NCI-H774 (cell line): ENCODE measurements at places on chromosomes 2 and 18.

DNA sequence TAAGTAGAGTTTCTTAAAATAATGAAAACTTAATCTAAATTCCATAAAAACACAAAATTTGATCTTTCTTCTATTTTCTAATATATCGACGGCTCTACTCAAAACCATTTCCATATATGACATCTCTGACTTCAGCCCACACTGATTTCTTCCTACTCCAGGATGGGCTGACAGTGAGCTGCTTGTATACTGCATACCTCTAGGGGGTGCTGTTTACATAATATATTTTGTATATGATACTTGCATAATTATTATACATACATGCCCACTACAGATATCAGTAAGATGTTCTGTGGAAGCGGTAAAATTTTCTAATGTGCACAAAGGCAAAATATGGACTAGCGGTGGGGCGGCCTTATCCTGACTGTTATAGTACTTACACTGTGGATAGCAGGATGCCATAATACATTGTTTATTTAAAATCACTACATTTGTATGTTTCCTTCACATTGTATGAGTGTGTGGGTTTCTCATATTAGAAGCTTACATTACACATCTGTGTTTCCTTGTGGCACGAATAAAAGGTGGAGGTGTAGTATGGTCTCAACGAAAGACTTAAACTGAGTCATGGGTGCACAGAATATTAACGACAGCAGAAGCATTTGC is 66.1 kb upstream of the NXPH2 start:
- DNase-seq = no peak

- DNase-seq = no peak
These were observed 107.4 kb upstream of the GLI2 start for GRCh38 chr2:120628248-120628647.

- no peak for DNase-seq
These were observed 49.2 kb upstream of the CCDC150 start for GRCh38 chr2:196590286-196590685.

- DNase-seq = no peak
These were observed 1.0 kb upstream of the AAK1 start for GRCh38 chr2:69644506-69644979.

GRCh38 chr18:34867520-34867919 is 157.4 kb downstream of the DTNA start:
- DNase-seq = no peak

DNA sequence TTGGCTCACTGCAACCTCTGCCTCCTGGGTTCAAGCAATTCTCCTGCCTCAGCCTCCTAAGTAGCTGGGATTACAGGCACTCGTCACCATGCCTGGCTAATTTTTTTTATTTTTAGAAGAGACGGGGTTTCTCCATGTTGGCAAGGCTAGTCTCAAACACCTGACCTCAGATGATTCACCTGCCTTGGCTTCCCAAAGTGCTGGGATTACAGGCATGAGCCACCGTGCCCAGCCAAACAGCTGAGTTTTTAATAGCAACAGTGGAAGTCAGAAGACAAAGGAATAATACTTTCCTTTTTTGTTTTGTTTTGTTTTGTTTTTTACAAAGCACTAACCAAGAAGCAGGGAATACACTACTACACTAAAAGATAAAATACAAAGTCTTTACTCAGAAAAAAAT is 16.9 kb downstream of the GPR75 start:
- DNase-seq = no peak

GRCh38 chr2:138572318-138572717 is 70.7 kb downstream of the SPOPL start:
- no peak for DNase-seq

DNA sequence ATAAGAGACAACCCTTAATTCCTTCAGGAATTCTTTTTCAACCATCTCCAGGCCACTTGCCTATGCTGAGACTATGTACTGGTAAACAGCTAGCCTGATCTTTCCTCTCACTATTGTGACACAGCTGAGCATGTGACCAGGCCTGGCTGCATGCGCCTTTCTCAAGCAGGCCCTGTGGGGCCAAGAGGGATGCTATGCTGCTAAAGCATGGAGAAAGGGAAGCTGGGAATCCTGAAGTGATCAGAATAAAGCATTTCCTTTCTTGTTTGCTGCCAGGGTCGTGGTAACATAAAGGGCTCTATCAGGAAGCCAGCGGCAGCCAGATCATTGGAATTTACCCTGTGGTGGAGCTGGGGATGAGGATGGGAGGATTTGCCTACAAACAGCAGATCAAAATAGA is 29.8 kb upstream of the LCLAT1 start:
- no peak for DNase-seq

GRCh38 chr2:15976354-15976753 is 36.0 kb downstream of the MYCN start:
- DNase-seq = no peak

DNA sequence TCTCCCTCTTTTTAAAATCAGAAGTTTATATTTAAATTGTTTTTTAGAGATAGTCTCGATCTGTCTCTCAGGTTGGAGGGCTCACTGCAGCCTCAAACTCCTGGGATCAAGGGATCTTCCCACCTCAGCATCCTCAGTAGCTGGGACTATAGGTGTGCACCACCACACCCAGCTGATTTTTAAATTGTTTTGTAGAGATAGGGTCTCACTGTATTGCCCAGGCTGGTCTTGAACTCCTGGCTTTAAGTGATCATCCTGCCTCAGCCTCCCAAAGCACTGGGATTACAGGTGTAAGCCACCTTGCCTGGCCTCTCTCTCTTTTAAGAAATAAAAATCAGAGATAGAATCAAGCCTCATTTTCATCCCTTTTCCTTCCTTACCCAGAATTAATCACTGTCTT is 22.1 kb downstream of the FAM171B start:
- DNase-seq = no peak

DNA sequence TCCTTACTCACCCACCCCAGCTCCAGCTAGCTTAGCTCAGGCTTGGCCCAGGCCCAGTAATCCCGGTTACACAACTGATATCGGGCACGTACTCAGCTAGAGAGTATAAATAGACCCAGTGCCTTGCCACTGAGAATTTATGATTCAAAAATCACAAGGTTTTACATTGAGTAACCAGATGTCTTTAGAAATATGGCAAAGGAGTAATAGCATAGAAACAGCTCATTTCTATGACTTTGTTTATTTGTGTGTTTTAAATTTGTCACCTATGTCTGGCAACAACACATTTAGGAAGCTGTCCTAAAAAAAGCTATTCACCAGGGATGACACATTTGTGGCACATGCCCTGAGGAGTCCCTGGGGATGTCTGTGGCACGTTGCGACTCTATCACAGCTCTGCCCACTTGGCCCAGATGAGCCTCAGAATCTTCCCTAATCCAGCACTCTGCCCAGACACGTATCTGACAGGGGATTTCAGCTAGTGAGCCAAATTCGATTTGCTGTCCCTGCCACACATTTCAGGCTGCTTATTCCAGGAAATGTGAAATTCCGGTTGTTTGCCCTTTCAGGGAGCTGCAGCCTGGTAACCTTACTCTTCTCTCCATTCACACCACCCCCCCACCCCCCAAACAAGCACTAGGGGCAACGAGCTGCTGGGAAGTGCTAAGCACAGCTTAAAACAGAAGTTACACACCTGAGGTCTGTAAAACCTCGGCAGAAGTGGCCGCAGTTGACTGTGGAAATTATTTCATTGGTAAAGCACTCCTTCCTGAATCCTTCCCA is 85.4 kb upstream of the ZCCHC2 start:
- DNase-seq = no peak

GRCh38 chr2:150572194-150572766 is 84.8 kb upstream of the RND3 start:
- DNase-seq = no peak

- no peak for DNase-seq
These were observed 51.4 kb downstream of the RAB27B start for GRCh38 chr18:54879691-54880090.

DNA sequence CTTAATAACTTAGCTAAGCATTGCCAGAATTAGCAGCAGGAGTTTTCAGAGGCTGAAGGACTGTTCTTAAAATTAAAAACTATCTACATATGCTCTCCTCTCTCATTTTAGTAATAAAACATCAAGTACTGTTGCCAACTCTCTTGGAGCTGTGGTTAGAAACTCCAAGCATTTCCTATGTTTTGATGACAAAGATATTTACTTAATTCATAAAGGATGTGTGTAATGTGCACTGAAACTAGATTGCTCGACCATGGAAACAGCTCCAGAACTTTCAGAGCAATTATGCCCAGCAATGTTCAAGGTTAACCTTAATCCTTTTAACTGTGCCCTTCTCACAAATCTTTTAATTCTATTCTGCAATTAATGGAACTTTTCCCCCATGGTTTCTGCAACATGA is 8.4 kb downstream of the GRP start:
- DNase-seq = no peak

- peak; percentile 90 for DNase-seq
These were observed 31.2 kb downstream of the KIF3C start for GRCh38 chr2:25951071-25951547.

DNA sequence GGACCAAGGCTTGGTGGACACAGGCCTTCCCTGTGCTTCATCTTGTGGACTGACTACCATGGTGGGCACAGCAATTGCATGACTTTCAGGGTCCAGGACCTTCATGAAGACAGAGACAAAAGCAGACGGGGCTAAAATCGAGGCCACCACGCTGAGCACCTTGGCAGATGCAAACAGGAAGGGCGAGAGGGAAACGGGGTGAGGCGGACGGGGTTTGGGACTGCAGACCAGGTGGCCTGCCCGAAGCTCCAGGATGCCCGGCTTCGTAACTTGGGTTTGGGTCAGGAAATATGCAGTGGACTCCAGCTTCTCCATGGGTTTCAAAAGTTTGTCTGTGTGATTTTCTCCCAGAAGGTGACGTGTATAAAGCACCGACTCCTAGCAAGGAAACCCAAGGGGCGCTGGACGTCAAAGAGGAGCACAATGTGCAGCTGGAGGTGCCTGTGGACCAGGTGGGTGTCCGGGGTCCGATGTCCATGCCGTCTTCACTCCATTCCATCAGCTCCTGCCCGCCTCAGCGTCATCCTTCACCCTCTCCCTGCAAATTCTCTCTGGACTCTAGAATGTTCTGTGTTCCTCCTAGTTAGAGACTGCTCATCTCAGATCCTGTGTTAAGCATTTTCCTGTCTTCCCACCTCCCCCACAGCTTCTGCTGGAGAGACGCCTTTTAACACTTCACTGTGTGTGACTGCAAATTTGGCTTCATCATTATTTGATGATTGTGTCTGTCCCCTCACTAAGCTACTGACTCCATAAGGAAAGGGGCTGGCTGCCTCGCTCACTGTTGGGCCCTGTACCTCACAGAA is 65.8 kb downstream of the DCDC2C start:
- DNase-seq = no peak

- no peak for DNase-seq
These were observed 2.4 kb upstream of the RNF144A start for GRCh38 chr2:6914828-6915227.

- no peak for DNase-seq
These were observed 3.6 kb upstream of the ACTG2 start for GRCh38 chr2:73889206-73889605.

DNA sequence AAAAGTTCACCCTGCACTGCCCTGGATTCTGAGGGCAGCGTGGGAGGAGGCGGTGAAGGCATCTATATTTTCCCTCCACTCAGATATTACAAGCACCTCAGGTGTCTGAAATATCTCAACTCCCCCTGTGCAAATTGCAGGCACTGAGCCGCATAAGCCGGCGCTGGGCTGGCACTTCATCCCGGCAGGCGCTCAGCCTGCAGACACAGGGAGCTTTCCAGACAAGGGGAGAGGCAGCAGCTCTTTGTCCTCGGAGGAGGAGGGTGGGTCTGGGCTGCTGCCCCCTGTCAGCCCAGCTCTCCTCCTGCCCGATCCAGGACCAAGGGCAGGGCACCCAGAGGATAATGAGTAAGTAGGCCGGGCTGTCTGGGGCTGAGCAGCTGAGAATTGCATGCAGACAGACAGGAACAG is 189.3 kb upstream of the MYT1L start:
- DNase-seq = no peak

GRCh38 chr2:108858894-108859293 is 72.3 kb downstream of the CCDC138 start:
- DNase-seq = no peak

DNA sequence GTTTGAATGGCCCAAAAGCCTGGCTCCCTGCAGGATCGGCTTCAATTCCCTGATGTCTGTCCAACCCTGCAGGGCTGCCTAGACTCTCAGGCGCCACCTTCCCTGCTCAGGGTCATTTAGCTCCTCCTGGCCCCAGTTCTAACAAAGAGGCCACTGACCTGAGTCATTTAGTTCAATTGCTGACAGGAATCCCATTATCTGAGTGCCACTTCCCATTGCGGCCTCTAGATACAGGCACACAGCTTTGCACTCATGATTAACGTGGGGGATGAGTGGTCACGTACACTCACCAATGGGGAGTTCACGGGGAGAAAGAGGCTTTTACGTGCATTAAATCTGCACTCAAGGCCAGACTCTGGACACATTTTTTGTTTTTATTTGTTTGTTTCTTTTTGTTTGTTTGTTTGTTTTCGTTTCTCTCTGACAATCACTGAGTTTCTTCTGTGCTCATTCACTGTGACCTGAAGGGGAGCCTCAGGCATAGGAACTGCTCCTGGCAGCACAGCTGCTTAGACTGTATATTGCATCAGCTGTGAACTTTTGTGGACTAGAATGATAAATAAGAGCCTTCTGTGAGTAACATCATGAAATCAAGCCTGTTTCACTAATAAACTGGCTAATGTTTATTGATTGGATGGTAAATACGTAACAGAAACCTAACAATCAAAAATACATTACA is 118.9 kb upstream of the CTNNA2 start:
- peak; percentile 72 for DNase-seq

DNA sequence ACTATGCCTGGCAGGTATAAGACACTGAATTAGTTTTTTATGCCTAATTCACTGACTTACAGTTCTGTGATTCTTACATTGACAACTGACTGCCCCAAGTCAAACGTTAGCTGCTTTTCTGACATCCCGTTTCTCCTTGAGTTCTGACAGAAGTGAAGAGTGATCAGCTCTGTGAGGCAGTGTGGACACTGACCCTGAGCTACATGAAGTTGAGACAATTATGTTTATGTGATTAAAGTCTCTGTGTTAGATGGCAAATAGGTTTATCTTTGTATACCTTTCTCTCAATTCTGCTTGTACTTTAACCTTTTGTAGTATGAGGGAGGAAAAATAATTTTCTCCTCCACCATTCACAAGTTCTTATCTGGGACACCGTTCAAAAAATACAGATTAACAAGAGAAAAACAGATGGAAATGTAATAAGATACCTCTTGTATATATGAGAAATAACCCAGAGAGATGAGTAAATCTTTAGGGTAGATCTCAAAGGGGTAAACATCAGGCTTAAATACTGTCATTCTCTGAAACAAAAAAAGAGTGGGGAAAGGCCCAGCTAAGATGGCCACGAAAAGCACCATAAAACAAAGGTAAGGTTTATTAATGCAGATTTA is 85.4 kb upstream of the B3GNT2 start:
- no peak for DNase-seq

- DNase-seq = no peak
These were observed 92.6 kb upstream of the RAB12 start for GRCh38 chr18:8516371-8517250.

GRCh38 chr2:138441916-138442315 is 59.7 kb upstream of the SPOPL start:
- DNase-seq = no peak

- no peak for DNase-seq
These were observed 239.6 kb downstream of the TDRD15 start for GRCh38 chr2:21363364-21363763.
